ENCODE measurements at places on chromosomes 12 and 14.

DNA sequence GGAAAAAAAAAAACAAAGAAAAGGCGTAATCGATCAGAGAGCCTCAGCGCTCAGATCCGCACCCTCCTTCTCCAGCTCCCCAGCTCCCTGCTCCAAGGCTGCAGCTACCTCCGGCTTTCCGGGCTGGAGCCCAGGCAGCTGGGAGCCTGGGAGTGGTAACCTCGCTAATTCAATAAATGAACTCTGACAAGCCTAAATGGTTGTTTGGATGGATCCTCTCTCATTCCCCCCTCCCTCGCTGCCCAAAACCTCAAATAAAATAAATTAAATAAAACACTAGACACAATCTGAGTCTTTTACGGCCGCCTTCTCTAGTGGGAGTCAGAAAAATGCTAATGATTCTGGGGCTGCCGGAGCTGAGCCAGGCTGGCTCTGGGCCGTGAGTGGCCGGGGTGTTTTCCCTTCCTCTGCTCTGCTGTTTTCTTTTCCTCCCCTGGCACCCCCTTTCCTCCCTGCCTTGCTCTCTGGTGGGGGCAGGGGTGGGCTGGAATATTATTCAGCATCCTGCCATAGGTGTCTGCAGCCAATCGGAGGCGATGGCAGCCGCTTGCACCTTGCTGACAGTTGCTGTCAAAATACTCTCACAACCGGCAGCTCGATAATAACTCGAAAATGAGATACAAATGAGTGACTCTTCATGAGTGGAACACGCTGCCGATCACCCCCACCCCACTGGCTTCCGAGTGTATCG, 76.1 kb downstream of the RBM19 start:
- no peak for DNase-seq

- DNase-seq = no peak
These were observed 4.3 kb upstream of the NKX2-1 start for GRCh38 chr14:36524220-36524837.

- no peak for DNase-seq
These were observed 869.2 kb downstream of the SLC6A15 start for GRCh38 chr12:84043355-84043754.

GRCh38 chr12:3135522-3136461, 58.6 kb downstream of the TSPAN9 start:
- DNase-seq = no peak

DNA sequence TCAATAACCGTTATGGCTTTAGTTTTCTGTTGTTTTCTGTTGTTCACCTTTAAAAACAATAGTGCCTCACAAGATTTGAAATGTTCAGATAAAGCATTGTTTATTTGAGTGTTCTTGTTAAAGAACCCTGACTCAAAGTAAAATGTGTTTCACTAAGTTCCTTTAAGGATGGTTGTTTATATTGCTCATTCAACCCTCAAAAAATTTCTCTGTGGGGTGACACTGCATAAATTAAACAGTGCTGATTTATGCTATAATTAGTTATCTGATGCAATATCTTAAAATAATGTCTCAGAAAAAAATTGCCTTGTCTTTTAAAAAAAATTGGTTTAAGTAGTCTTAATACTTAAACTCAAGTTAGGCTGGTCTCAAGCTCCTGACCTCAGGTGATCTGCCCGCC, 775.1 kb downstream of the FLRT2 start:
- DNase-seq = no peak

- no peak for DNase-seq
These were observed 5.4 kb downstream of the MAGOHB start for GRCh38 chr12:10607885-10608458.

DNA sequence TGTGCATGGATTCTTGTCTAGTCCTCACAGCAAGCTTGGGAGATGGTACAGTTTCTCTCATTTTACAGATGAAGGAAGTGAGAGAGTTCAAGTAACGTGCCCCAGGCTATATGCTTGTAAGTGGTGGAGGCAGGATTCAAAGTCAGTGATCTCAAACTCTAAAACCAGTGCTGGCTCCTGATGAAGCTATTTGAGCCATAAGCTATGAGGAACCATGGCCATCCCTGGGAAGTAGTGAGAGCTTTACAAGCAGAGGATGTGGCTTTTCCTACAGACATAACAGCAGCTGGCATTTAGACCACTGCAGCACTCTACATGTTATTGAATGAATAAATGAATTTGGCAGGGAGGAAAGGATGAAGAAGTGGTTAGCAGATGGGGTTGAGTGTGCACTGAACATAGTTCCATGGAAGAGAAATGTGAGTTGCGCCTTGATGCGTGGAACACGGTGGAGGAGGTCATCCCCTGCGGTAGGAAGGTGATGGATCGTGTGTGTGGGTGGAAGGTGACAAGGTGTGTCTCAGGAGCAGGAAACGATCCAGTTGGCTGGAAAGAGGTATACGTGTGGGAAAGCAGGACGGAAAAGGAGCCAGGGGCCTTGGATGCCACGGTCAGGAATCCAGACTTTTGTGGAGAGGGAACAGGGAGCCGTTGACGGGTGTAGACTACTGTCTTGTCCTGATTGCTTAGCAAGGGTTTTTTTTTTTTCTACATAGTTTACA, 65.2 kb downstream of the RFX4 start:
- no peak for DNase-seq

GRCh38 chr12:105960319-105961083, 178.3 kb downstream of the NUAK1 start:
- DNase-seq = no peak

GRCh38 chr12:38384816-38385378, 68.3 kb downstream of the ALG10B start:
- no peak for DNase-seq

GRCh38 chr12:104485651-104486362, 29.1 kb downstream of the CHST11 start:
- peak; percentile 61 for DNase-seq

GRCh38 chr12:84134797-84135366, 777.7 kb downstream of the SLC6A15 start:
- DNase-seq = no peak

DNA sequence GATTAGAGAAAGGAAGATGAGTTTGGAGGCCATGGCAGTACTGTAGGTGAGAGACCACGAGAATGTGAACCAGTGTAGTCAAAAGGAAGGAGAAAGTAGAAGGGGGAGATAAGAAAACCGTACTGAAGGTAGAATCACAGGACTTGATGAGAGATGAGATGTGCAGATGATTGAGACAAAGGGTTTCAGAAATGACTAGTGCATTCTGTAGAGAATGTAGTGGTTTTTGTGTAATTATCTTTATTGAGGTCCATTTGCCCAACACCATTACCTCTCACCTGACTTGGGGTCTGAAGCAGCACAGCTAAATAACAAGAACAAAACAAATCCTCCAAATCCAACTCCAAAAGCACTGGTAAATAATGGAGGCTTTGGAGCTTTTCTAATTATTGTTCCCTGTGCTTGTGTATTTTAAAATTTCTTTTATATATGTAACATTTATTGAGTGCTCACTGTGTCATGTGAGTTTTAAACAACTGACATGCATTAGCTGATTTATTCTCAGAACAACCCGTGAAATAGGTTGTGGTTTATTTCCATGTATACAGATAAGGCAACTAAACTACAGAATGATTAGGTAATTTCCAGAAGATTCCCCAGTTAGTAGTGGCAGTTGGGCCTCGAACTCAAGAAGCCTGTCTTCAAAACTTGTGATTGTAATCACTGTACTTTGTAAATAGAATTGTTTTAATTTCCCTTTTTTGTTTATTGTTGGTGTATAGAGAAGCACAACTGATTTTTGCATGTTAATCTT, 390.0 kb downstream of the AEBP2 start:
- no peak for DNase-seq

- DNase-seq = peak; percentile 9
These were observed 7.7 kb downstream of the DAZAP2 start for GRCh38 chr12:51246254-51246853.

- no peak for DNase-seq
These were observed 16.7 kb downstream of the SLCO1C1 start for GRCh38 chr12:20711846-20712245.

- DNase-seq = no peak
These were observed 19.2 kb downstream of the GPHB5 start for GRCh38 chr14:63299351-63300110.

GRCh38 chr14:86936556-86936955, 1056.4 kb downstream of the GALC start:
- no peak for DNase-seq

- peak; percentile 76 for DNase-seq
These were observed 12.4 kb downstream of the FAM181A start for GRCh38 chr14:93939304-93940229.

DNA sequence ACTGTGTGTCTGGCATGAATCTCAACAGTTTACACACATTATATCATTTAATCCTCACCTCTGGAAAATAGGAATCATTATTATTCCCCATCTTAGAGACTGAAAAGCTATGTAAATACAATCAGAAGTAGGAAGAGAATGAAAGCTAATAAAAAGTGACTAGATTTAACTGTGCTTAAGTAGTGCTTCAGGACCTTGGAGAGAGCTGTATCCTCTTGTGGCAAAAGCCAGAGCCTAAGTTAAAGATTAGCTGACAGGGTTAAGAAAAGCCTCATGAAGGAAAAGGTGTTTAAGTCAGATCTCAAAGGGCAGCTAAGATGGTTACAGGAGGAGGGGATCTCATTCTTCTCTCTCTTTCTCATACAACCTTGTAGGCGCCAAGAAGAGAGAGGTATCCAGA, 65.3 kb upstream of the TMEM233 start:
- no peak for DNase-seq

- no peak for DNase-seq
These were observed 308.0 kb downstream of the PPFIA2 start for GRCh38 chr12:81450920-81451739.

- DNase-seq = no peak
These were observed 24.2 kb upstream of the DYRK2 start for GRCh38 chr12:67624355-67624754.

DNA sequence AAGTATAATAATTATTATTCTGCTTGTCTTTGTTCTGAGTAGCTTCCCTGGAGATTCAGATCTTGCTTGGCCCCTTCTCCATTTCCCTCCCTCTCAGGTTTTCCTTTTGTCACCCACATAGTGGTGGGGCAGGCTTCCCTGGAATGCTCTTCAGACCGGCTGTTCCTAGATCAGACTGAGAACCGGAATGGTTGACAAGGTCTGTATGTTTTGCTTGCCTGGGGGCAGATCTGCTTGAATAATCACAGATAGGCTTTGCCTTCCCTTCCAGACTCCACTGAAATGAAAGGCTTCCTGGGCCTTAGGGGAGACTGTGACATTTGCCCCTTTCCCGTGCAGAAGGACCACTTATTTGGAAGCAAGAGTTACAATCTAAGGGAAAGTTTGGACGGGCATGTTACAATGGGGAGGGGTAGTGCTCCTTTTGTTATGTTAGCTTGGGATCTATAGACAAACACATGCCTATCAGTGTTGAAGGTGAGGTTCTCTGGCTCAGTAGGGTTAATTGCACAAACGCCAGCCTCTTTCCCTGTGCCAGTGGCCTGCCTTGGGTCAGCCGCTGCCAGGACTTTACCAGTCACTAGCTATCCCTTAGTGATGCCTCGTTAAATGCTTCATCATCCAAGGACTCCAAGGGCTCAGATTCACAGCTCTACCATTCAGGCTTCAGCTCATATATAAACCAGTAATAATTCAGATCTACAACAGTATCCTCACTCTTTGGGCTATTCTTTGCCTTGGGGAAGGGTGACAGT, 178.6 kb downstream of the SNAPC1 start:
- DNase-seq = no peak

DNA sequence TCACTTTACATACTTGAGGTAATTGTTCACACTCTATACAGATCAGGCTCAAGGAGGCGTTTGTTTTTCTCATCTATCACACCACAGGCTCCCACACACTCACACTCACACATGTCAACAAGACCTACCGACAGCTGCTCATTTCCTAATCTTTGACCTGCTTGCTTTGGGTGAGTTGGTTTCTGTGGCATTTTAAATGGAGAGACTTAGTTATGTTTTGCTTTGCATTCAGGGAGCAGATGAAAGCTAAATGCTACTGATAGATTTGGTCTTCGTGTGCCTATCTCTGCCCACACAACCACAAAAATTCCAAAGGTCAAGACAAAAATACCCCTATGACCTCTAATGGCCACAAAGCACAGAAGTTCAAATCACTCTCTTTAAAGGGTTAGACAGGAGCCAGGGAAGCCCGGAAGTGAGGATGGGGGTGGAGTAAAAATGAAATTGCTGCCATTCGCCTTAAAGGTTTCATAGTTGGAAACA, 203.5 kb upstream of the G2E3 start:
- no peak for DNase-seq

DNA sequence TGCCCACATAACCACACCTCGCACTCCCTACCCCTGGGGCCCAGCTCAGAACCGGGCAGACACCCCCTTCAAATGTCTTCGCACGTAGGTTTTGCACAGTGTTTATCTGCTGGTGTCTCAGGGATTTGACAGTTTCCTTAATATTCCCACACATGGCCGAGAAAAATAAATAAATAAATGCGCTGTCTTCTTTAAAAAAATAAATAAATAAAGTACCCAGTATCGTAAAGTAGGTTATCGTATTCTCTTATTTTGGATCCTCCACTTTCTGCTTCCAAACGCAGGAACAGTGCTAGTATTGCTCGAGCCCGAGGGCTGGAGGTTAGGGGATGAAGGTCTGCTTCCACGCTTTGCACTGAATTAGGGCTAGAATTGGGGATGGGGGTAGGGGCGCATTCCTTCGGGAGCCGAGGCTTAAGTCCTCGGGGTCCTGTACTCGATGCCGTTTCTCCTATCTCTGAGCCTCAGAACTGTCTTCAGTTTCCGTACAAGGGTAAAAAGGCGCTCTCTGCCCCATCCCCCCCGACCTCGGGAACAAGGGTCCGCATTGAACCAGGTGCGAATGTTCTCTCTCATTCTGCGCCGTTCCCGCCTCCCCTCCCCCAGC, 710 bp upstream of the FOS start:
- no peak for DNase-seq

- DNase-seq = no peak
These were observed 141.1 kb downstream of the SLC41A2 start for GRCh38 chr12:104816845-104817503.

GRCh38 chr12:130919086-130919485, 34.6 kb upstream of the ADGRD1 start:
- DNase-seq = no peak

- no peak for DNase-seq
These were observed 54.1 kb downstream of the PITPNM2 start for GRCh38 chr12:123096741-123097140.

GRCh38 chr12:124778411-124778810, 85.3 kb downstream of the SCARB1 start:
- no peak for DNase-seq

- DNase-seq = no peak
These were observed 150.9 kb downstream of the SLC15A4 start for GRCh38 chr12:128672893-128673292.

DNA sequence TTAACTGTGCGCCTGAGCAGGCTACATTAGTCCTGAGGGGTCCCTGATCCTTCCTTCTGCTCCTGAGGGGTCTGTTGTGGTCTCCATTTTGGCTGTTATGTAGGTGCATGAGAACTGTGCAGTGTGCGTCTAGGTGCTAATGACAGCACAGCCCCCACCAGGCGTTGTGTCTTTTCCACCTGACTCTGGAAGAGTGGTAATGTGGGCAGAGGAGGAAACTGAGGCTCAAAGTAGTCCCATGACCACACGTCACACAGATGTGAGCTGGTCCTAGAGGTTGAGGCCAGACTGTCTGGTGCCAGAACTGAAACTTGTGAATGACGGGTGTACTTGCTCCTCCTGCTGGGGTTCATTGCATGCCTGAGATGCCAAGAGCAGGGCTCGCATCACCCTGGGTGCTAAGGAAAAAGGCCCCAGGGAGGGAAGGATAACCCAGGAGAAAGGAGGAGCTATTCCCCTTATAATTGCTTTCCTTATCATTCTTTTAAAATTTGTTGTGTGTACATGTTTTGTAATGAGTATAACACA, 111.8 kb downstream of the SLC25A47 start:
- DNase-seq = no peak

- no peak for DNase-seq
These were observed 65.6 kb downstream of the FBXL14 start for GRCh38 chr12:1528791-1529190.

Data from stimulated activated naive CD4-positive, alpha-beta T cell (primary cell).